ENCODE measurements at places on chromosomes 16 and 17.
A peak's percentile ranks its signal among the peaks of the same experiment; 100 is the strongest.

DNA sequence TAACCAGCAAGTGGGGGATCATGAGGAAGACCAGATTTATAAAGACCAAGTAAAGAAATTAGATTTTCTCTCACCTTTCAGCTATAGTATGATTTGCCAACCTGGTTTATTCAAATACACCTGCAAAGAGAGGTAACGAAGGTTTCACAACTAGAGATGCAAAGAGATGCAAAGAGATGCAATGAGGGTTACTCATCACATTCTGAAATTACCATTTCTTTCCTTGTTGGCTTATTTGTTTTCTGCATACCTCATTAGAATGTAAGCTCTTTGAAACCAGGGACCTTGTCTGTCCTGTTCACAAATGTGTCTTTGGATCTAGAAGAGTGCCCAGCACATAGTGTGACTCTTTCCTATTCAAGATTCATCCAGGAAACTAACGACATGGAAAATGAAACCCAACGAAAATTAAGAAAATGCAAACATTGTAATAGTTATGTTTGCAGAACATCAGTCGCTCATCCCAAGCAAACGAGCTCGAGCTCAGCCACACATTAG, 9.0 kb upstream of the LONP2 start:
- DNase-seq, result no peak

- DNase-seq, result peak; percentile 77
Measured at GRCh38 chr17:45316434-45317110, at the start of gene MAP3K14. Gene MAP3K14 (minus strand): TSS chr17:45317020. CDS start chr17:45290745, 26,275 bp downstream.

DNA sequence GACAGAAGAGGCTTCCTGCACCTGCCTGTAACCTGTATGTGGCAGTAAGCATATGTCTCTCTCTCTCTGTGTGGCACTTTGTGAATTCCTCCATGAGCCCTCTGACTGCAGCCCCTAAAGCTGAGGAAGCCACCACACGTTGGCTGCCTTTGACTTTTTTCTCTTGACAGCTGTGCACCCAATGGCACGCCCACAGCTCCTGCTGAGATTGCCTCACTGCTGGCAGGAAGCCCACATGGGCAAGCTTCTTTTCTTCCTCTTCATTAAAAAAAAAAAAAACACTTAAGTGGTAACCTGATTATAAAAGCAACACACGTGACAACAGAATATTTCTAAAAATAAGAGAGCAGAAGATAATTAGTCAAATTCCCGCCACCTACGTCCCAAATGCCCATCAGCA, 34.0 kb upstream of the PIRT start:
- peak; percentile 9 for DNase-seq

GRCh38 chr17:1764284-1764683, 2.4 kb downstream of the SERPINF1 start:
- DNase-seq, result peak; percentile 75

GRCh38 chr16:85334718-85335583, 222.7 kb upstream of the CIBAR2 start:
- DNase-seq, result no peak

DNA sequence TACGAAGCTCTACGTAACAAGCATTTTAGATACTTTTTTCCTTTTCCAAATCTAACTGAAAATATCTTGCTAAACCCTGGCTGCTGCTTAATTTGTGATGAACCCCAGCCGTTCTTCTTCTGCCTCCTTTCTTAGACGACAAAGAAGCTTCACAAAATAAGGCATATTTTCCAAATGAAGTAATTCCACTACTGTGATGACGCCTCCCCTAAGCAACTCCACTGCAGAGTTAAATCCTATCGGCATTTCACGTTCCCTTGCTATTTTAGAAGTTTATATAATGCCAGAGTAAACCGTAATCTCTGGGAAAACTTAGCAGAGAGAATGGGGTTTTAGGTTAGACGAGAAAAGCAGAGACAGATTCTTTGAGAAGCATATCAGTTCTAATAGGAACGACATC, 683.1 kb upstream of the SALL1 start:
- DNase-seq, result no peak

- DNase-seq, result no peak
Measured at GRCh38 chr17:19904924-19905323, 37.2 kb upstream of the ULK2 start.

DNA sequence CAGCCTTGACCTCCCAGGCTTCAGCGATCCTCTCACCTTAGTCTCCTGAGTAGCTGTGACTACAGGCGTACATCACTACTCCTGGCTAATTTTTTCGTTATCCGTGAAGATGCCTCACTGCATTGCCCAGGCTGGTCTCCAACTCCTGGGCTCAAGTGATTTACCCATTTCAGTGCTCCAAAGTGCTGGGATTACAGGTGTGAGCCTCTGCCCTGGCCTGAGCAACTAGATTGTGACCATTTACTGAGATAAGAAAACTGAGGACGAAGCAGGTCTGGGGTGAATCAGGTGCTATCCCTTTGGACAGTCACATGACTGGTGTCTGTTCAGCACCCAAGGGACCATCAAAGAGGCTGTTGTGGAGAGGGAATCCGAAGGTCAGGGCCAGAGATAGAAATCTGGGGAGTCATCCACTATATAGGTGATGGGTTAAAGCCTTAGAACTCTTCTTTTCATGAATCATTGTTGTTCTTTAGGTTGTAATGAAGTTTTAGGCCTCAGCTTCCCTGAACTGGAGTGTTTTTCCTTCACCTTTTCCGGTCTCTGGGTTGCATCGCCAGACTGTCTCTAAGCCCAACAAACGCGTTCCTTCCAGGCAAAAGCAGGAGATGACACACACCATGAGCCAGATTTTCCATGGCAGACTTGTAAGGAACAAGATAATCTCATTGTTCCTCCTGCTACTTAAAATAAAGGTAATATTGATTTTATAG, 62.5 kb downstream of the FTO start:
- no peak for DNase-seq

DNA sequence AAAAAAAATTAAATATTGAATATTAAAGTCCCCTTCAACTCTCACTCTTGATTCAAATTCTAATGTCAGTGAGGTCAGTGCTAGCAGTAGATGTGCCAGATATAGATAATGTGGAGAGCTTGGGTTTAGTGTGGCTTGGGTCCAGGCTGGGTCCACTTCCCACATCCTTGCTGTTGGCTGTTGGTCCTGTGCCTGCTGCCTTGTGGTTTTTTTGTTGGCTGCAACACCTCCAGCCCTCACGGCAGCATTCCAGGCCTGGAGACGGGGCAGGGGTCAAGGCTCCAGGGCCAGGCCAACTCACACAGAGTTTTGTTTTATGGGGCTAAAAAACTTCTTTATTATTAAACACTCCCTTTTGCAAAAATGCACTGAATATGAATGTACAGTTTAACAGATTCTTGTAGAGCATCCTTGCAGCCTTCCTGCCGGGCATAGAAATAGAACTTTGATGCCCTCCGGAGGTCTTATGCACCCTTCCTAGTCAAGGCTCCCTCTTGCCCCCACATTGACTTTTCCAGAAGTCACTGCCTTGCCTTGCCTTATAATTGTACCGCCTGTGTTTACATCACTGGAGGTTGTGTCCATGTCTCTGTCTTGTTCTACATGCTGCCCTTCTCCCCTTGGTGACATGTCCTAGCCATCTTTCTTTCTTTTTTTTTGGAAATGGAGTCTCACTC, 25.5 kb upstream of the MYO15B start:
- no peak for DNase-seq

DNA sequence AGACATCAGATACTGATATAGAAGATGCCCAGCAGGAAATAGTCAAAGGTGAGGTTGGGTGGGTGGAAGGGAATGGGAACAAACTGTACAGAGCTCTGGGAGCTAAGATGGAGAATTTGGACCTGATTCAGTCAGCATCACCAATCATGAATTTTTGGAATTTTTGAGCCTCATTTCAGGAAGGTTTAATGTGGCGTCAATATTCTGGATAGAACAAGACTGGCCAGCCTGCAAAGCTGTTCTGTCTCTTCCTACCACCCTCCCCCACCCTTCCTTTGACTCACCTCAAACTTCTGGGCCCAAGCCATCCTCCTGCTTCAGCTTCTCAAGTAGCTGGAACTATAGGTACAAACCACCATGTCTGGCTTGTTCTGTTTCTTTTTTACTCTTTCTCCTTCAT, 32.6 kb downstream of the CTCF start:
- DNase-seq, result no peak

DNA sequence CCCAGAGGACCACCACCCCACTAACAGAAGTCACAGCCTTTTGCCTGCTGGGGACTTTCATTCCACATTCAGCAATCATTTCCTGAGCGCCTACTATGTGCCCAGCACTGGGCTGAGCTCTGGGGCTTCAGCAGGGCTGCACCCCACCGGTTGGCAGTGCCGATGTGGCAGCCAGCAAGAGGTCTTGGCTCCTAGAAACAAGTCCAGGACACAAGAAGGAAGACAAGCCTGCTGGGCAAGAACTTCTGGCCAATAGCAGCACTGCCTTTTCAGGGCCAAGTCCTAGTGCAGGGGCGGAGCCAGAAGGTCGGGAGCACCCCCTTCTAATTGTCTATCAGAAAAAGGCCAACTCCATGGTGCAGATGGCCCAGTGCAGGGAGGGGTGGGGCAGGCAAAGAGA, 13.0 kb upstream of the HOXB9 start:
- no peak for DNase-seq

GRCh38 chr17:81537856-81538555, 9.8 kb downstream of the FSCN2 start:
- DNase-seq, result peak; percentile 100

GRCh38 chr16:86713021-86713631, 134.8 kb downstream of the FOXL1 start:
- no peak for DNase-seq

- DNase-seq, result no peak
Measured at GRCh38 chr17:78438694-78439325, 60.4 kb downstream of the PGS1 start.

GRCh38 chr17:75783803-75784472, 668 bp upstream of the UNK start:
- no peak for DNase-seq

DNA sequence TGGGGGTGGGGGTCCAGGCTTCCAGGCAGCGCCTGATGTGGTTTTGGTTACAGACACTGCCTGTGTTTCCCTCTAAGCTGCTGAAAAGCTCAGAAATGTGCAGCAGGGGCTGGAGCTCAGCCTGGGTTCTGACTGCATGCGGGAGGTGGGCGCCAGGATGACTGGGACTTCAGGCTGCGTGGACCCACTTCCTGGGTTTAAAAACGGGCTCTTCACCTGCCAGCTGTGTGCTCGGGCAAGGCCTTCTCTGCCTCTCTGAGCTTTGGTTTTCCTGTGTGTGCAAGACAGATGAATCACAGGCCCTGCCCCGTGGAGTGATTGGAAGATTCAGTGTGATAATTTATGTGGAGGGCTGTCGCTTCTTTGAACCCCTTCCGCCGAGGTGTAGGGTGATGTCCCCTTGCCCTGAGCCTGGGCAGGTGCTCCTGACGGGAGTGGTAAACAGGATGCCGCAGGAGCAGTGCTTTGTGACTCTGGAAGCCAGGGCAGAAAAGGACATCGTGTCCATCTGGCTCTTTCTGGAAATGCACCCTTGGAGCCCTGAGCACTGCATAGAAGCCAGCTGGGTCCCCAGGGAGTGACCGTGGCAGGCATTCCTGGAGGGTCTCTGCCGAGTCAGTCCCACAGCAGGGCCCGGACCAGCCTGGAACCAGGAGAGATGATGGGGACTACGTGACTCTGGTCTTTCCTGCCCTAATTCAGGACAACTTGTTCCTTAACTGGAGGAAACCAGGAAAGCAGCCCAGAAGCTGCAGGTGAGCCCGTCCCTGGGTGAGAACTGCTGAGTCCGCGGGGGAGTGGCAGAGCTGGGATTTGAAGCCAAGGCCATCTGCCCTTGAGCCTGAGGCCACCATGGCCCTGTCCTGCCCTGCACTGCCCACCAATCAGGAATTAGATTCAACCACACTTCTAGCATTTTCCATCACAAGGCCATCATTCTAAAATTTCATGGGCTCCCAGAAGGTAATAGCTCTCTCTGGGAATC, 28.5 kb upstream of the SLC7A5 start:
- no peak for DNase-seq

DNA sequence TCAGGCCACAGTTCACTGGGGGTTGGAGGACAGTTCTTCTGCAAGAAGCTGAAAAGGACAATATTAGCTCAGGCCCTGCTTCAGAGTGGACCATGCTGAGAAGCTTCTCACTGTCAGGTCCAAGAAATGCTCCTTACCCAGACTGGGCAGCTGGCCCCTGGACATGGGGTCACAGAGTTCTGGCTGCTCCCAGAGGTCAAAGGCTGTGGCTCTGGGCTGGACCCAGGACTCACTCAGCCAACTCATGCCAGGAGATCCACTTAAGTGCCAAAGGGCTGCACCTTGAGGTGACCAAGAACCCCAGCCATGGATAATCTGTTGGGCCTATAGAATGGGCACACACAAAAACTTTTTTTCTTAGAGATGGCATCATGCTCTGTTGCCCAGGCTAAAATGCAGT, 4.0 kb downstream of the CES2 start:
- no peak for DNase-seq
